ENCODE measurements at places on chromosomes 1 and 21. TPM values are rescaled to one million over a fixed set of nuclear protein-coding genes. Genes with fewer than 3 reads are reported as not detected.

DNA sequence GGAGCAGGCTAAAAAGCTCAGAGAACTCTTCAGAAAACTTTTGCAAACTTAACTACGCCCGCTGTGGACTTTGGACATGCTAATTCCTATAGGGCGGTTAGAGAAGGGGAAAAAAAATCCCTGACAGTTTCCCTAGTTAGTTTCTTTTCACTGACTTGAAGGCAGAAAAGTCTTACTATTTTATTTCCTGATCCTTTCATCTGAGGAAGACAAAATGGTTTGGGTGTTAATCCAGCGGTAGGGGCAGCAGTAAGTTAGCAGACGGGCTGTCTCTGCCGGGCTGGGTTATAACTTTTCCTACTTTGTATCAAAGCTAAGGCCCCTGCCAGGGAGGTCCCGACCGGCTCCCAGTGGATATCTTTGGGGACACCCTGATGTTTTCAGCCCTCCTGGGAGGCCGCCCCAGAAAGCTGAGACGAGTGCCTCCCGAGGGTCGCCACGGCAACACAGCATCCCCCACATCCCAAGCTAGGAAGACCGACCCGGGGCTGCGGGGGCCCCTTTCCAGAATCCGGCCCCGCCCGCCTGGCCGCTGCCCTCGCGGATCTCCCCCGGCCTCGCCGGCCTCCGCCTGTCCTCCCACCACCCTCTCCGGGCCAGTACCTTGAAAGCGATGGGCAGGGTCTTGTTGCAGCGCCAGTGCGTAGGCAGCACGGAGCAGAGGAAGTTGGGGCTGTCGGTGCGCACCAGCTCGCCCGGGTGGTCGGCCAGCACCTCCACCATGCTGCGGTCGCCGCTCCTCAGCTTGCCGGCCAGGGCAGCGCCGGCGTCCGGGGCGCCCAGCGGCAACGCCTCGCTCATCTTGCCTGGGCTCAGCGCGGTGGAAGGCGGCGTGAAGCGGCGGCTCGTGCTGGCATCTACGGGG is 162.6 kb downstream of the RUNX1 start:
- peak; percentile 46 for DNase-seq

DNA sequence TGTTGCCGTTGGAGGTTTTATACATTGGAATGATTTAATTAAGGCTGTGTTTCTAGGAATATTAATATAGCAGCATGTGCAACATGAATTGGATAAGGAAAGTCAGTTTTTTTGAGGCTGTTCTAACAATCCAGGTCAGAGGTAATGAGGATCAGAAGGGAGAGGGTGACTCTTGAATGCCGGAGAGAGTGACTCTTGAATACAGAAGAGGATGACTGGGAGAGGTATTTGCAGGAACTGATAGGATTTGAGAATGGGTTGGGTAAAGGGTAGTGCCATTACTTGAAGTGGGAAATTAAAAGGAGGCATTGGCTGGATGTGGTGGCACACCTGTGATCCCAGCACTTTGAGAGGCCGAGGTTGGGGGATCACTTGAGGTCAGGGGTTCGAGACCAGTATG is 55.6 kb upstream of the MACF1 start:
- no peak for DNase-seq

Gene SIK1
- total RNA-seq = 31.6 TPM

Gene HIVEP3
- total RNA-seq = 10.1 TPM

Gene TRIM63
- not detected for total RNA-seq

DNA sequence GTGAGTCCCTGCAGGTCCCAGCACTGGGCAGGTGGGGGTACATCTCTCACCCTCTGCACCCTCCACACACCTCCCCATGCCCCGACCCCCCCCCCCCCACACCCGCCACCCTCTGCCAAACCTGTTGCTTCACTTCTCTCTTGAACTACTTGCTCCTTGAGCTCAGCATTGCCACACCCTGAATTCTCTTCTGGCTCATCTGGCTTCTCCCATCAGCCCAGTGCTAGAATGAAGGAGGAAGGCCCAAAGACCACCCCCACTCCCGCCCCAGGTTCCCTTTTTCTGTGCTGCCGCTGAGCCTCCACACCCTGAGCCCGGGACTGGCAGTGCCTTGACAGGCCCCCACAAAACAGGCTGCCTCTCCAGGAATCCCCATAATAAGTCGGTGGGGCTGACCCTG is 6.4 kb upstream of the TNNI1 start:
- no peak for DNase-seq

DNA sequence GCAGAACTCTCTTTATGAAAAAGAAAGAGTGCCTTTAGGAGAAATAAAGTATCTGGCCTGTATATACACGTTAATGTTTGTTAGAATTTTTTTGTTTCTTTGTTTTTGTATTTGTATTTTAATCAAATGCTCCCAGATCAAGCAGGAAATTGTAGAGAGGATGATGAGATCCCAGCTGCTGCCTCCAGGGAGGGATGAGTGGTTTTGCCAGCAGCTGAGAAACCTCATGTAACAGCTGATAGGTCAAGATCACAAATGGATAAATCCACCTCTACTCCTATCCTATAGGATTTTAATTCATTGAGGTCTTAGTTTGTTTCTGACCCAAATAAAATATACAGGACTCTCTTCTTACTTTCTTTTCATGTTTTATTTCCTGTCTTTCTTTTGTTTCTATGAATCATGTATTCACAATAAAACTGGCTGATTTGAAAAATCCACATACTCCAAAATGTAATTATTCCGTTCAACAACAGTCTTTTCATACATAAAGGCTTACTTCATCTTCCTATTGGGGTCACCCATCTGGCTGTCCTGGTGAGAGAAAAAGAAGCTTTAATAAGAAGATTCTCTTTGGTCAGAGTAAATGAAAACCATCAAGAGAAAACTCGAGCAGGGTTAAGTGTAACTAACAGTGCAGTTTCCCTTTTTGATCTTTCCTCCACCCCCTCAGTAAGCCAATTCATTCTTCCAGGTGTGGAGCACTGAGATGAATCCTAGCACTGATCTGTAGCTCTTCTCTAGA is 129.3 kb upstream of the PLPPR5 start:
- no peak for DNase-seq

Gene BCL2L15
- 1.1 TPM for total RNA-seq

Gene MYCL
- 0.34 TPM for total RNA-seq

Gene CLEC20A
- total RNA-seq = not detected

- DNase-seq = no peak
Measured at GRCh38 chr1:161945306-161946060, 78.2 kb downstream of the OLFML2B start.

DNA sequence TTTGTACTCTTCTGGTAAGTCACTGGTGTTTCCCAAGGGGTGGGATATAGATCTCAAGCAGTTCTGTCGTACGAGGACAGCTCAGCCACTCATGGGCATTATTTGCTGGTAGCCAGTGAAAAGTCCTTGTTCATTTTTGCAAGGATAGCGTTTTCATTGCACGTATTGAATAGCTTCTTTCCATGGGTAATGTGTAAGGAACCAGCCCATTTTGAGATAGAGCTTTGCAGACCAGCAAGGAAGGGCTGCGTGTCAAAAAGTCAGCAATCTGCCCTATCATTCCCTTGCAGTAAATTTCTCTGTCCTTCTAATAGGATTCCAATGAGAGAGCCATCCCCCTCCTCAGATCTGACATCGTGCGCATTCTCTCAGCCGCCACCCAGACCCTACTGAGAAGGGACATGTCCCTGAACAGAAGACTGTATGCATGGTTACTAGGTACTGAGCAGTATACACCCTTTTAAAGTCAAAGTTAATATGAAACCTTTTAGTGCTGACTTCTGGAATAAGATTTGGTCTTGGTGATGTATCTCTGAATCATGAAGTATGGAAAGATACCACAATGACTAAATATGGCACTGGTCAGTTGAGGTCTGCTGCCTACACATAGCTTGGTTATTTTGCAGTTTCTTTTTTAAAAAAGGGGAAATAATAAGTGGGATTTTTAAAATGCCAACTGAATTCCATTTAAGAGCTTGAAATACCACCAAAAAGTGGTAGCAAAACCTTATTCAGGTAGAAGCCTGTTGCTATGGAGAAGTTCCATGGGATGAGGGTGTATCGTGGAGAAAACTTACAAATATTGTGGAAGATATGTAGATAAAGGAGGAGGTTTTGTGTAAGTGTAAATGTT is 55.3 kb downstream of the DOP1B start:
- no peak for DNase-seq
